ENCODE measurements at places on chromosomes 13 and 19. TPM values are rescaled to one million over a fixed set of nuclear protein-coding genes. Genes with fewer than 3 reads are reported as not detected.

GRCh38 chr19:1220976-1221903 lies 15.7 kb downstream of the STK11 start:
- no peak for DNase-seq

- no peak for DNase-seq
These were observed 7.0 kb upstream of the CSNK1G2 start for GRCh38 chr19:1933942-1934341.

- no peak for DNase-seq
These were observed 69.6 kb downstream of the ACSBG2 start for GRCh38 chr19:6204866-6205723.

GRCh38 chr19:49114630-49115363 lies 627 bp downstream of the LIN7B start:
- DNase-seq = no peak

Gene THSD1
- total RNA-seq = 21.6 TPM

Gene CFD
- 3,469 TPM for total RNA-seq

Gene ZNF181
- 34.8 TPM for total RNA-seq

Gene ZNF763
- 4.4 TPM for total RNA-seq

Gene POLRMT
- 17.3 TPM for total RNA-seq

Gene KLK2
- total RNA-seq = not detected

GRCh38 chr19:45817725-45818301 lies 2.7 kb upstream of the RSPH6A start:
- no peak for DNase-seq

- DNase-seq = no peak
These were observed 82.1 kb downstream of the CHST8 start for GRCh38 chr19:33703821-33704220.

DNA sequence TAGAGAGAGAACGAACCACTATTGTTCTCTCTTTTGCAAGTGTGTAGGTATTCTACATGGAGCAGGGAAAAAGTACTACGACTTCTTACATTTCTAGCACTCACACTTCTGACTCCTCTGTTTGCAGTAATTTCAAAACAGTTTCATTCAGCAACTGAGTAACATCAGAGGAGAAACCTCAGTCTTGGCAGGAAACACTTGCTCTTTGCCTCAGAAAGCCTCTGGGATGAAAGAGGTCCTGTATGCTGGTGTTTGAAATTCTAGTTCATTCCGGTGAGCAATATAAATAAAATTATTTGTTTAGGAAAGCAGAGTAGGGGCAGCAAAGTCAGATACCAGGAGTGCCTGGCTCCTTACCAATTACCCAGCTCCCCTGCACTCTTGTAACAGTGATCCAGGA lies 595.5 kb downstream of the TBC1D4 start:
- DNase-seq = no peak

Gene EFNA2
- not detected for total RNA-seq

DNA sequence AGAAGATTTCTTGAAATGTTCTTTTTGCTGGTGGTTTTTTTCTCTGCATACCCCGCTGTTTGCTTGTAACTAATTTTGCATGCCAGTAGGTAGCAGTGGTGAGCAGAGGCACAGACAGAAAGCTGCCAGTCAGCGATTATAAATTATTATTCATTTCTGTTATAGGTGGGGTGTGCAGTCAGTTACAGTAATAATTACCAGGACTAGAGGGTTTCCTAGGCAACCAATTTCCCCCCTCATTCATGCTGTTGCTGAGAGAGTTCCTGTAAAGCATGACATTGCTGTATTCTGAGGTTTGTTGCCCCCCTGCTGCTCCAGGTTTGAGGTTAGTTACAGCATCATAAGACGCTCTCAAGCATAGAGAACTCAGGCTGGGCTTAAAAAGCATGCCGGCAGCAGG lies 104.5 kb downstream of the URI1 start:
- DNase-seq = no peak

DNA sequence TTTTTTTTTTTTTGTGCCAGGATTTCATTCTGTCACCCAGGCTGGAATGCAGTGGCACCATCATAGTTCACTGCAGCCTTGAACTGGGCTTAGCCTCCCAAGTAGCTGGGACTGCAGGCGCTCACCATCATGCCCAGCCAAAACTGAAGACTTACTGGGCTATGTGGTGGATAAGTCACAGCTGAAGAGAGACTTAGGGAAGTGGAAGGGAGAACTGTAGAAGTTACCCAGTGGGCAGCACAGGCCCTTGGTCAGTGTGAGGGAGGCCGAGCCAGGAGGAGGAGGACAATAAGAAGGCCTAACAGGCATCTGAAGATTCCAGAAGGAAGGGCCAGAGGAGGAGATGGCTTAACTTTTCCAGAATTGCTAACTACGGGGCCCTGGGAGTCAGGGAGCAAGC lies 4.0 kb upstream of the PSPN start:
- DNase-seq = no peak

GRCh38 chr13:46575818-46576221 lies 22.9 kb downstream of the LRCH1 start:
- no peak for DNase-seq

Gene ZNF844
- total RNA-seq = 13.4 TPM

Gene SIGLEC5
- total RNA-seq = not detected

Gene VSTM2B
- total RNA-seq = not detected

Gene TMPRSS9
- 0.12 TPM for total RNA-seq

Gene ANO8
- 5.5 TPM for total RNA-seq

DNA sequence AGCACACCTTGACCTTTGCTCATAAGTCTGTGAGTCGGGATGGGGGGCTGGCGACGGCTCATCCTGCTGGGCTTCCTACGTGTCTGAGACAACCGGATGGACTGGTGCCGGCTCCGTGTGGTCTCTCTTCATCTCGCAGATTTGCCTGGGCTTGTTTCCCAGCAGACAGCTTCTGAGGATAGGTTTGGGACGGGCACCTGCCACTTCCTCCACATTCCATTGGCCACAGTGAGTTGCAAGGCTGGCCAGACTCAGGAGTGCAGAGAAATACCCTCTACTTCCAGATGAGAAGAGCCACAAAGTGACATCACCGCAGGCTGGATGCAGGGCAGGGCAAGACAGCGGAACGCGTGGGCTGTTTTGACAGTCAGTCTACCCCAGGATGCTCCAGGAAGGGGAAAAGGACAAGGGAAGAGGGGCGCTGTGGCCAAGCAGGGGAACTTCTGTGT lies 48.1 kb downstream of the IRS2 start:
- DNase-seq = no peak

Gene NXNL1
- total RNA-seq = not detected

Gene DENND1C
- 2.8 TPM for total RNA-seq

DNA sequence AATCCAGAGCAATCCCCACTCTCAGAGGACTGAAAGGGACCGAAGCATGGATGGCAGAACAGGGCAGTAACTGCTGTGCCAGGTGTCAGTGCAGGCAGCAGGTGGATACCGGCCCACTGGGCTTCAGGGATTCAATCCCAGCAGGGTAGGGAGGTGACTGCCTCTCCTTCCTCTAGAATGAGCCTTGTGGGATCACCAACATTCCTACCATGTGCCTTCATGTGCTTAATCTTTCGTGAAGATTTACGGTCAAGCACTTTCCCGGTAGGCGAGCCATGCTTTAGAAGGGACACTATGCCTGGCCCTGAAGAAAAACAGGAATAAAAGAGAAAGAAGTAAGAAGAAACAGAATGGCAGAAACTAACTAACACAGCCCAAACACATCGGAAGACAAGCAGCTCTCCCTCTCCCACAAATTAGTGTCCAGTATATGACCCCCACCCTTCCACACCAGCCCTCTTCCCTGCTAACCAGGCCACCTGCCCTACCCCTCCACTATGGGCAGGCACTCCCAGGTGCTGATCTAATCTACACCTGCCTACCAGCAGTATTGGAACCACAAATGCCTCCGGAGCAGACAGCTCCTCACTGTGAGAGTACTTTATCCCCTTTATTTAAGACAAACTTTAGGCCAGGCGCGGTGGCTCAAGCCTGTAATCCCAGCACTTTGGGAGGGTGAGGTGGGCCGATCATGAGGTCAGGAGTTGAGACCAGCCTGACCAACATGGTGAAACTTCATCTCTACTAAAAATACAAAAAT lies 162.5 kb downstream of the NUFIP1 start:
- DNase-seq = no peak

GRCh38 chr19:3073159-3073563 lies 10.9 kb upstream of the TLE5 start:
- DNase-seq = no peak

Gene RAB11B
- 32.7 TPM for total RNA-seq

Gene CLDND2
- not detected for total RNA-seq

- no peak for DNase-seq
These were observed 5.7 kb downstream of the SLITRK1 start for GRCh38 chr13:83876546-83876945.
